Astrocyte (in vitro differentiated cells and primary cell): ENCODE measurements at places on chromosomes 16 and 17.
A peak's percentile ranks its signal among the peaks of the same experiment; 100 is the strongest.

DNA sequence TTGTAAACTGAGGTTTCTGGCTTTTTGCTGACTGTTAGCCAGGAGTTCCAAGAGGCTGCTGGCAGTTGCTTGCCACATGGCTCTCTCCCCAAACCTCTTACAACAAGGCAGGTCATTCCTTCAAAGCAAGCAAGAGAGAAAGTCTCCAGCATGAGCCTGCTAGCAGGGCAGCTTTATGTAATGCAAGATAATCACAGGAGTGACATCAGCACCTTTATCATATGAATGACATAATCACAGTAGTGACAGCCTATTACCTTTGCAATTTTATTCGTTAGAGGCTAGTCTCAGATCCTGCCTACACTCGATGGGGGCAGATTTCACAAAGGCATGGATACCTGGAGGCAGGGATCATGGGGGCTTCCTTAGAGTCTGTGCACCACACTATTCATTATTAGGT is 79.5 kb upstream of the KCNJ16 start:
- no peak for DNase-seq

DNA sequence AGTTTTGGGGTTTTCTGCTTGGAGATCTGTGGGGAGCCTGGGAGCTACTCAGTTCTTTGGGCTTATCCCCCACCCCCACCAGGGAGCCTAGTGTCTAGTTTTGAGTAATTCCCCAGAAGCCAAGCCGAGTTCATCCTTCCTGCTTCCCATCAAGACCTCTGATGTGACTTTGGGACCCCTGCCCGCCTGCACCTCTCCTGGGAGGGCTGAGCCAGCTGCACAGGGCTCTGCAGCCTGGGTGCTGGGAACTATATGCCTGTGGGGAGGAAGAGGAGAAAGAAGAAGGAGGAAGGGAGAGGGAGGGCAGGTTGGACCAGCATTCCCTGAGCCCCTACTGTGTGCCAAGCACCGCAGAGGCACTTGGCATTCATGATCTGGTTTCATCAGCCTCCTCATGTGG is 178.9 kb downstream of the TMEM132E start:
- DNase-seq: no peak

GRCh38 chr17:4607261-4607741 is 23.0 kb downstream of the SMTNL2 start:
- no peak for DNase-seq

DNA sequence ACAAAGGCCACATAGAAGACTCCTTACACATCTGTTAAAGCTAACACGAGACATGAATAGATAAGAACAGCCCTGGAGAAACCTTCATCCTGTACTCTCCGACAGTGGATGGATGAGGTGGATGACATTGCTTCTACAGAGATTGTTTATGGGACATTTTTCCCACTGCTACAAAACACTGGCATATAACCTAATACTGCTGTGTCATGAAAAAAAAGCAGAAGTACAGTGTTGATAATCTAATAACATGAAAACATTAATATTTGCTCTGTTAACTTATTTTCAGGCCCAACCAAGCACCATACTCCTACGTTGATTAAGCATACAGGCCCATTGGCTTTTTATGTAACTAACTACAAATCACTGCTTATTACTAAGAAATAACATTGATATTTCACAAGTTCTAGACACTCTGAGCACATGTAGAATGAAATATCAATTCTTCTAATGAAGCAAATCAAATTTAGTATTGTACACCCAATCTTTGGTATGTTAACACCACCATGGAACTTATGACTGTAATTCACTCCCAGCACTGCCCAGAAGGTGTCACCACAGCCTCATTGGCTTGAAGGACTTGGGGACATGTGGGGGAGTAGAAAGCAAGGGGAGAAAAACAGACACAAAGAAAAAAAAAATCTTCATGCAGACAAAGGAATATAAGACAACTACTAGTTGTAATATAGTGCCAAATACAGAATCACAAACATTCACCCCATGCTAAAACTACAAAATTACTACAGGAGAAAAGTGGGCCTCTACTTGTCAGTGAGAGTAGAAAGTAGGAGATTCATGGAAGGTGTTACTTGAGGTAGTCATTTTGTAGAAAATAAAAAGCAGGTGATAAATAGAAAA is 330.0 kb upstream of the PMFBP1 start:
- peak; percentile 55 for DNase-seq

DNA sequence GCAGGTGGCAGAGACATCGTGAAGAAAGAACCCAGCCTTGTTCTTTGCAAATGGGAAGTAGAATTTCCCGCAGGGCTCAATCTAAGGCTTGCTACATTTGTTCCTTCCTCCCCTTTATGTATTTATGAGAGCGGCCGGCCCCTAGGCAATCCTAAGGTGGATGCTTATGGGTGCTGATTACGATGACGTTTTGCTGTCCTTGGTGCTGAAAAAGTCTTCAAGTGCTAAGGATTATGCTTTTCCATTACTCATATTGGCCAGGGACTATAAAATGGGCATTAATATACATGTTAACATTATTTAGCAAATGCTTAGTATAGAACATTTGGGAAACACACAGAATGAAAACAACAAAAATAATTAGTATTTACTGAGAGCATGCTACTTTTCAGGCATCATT is 313.3 kb upstream of the XYLT1 start:
- DNase-seq: peak; percentile 57

DNA sequence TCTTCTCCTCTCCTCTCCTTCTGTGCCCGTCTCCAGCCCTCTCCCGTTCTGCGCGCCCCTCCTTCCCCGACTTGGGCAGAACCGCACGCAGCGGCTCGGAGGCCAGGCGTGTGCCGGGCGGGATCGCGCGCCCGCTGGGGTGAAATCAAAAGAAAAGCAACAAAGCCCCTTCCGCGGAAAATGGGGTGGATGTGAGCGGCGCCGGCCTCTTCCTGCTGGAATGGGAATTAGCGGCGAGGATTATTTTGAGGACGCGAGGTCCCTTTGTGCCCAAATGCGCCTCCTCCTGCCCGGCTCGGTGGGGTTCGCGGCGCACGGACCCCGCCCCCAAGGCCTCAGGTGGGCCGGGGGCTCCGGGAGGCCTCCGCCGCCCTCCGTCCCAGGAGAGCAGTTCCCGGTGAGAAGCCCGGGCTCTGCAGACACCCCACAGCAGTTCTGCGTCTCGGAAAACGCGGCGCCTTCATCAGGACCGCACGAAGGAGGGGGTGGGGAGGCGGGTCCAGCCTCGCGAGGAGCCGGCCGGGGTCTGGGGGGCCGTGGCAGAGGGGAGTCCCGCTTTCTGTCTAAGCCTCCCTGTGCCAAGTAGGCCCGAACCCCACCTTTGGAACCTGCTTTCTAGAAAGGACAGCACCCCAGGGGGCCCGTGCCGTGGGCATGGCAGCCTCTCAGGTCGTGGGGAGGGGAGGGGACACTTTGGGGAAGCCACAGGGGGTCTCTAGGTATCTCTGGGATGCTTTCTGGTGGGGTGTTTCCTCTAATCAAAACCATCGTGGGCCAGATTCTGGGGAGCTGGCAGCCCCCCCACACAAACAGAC is 91.0 kb upstream of the CBX4 start:
- DNase-seq: no peak

DNA sequence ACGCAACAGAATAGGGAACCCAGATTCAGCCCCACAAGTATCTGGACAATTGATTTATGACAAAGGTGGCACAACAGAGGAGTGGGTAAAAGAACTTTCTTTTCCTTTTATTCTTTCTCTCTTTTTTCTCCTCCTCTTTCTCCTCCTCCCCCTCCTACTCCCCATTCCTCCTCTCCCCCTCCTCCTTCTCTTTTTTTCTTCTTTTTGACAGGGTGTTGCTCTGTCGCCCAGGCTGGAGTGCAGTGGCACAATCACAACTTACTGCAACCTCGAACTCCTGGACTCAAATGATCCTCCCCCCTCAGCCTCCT is 16.1 kb downstream of the GNGT2 start:
- DNase-seq: no peak

DNA sequence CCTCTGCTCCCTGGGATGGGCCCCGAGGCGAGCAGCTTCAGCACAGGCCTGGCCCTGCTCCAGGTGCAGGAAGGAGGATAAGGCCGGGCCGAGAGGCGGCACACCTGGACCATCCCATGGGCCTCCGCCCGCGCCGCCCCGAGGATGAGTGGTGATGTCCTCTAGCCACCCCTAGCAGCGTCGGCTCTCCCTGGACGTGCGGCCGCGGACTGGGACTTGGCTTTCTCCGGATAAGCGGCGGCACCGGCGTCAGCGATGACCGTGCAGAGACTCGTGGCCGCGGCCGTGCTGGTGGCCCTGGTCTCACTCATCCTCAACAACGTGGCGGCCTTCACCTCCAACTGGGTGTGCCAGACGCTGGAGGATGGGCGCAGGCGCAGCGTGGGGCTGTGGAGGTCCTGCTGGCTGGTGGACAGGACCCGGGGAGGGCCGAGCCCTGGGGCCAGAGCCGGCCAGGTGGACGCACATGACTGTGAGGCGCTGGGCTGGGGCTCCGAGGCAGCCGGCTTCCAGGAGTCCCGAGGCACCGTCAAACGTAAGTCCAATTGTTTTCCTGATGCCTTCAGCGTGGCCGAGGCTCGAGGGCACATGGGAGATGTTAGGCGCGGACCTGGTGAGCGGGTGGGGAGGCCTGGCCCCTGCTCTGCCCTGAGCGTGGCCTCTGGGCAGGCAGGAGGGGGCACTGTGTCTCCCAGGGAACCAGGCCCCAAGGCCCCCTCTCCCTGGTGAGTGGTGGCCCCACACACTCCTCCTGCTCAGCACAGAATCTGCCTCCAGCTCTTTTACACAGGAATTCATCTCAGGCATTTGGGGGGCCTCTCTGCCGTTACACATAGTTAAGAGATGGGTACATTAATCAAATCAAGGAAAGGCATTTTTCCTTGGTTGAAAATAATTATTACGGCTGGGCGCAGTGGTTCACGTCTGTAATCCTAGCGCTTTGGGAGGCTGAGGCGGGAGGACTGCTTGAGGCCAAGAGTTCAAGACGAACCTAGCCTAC is 855 bp downstream of the TMEM204 start:
- DNase-seq: no peak

DNA sequence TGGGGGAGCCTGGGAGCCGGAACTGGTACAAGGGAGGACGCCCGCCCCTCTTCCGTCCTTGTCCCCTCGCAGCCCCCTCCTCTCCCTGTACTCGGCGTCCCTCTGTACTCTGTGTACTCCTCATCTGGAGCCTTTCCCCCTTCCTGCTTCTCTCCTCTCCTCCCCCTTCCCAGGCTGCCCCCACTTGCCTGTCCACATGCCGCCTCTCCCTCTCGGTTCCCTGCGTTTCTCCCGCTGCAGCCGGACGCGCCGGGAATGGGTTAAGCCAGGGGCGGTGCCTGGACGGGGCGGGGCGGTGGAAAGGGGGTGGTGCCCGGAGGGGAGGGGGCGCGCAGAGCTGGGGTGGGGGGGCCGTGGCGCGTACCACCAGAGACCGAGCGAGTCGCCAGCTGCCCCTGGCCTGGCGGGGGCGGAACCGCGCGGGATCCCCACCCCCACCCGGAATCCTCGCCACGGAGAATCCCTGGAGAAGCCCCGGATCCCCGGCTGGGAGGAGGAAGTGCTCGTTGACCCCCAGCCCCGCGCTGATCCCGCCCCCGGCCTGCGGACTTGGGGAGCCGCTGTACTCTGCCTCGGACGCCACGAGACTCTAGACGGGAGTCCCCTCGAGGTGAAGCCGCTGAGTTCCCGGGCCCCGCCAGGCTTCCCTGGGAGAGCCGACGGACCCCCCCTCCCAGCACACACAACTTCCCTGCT is 22.6 kb downstream of the GJD3 start:
- peak; percentile 55 for DNase-seq

DNA sequence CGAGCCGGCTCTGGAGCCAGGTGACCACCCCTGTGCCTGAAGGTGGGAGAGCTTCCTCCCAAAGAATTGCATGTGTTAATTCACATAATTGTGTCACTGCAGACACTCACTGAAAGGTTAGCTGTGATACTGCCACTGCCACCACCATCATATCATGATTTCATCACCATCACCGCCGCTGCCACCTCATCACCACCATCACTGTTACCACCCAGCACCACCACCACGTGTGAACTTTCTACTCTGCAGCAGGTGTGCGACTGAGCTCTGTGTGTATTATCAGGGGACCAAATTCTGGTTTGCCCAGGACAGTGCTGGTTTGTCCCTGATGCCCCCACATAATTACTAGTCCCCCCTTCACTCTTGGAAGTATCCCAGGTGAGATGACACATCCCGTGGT is 15.2 kb downstream of the BCAR1 start:
- DNase-seq: no peak

- DNase-seq: no peak
These were observed 641 bp upstream of the NT5C3B start for GRCh38 chr17:41836550-41837196.

GRCh38 chr16:67865318-67865717 is 7.5 kb upstream of the EDC4 start:
- DNase-seq: no peak

- peak; percentile 91 for DNase-seq
These were observed 7.0 kb downstream of the PLXDC1 start for GRCh38 chr17:39144416-39144840.

- no peak for DNase-seq
These were observed 248.9 kb upstream of the TNRC6C start for GRCh38 chr17:77709594-77709993.

DNA sequence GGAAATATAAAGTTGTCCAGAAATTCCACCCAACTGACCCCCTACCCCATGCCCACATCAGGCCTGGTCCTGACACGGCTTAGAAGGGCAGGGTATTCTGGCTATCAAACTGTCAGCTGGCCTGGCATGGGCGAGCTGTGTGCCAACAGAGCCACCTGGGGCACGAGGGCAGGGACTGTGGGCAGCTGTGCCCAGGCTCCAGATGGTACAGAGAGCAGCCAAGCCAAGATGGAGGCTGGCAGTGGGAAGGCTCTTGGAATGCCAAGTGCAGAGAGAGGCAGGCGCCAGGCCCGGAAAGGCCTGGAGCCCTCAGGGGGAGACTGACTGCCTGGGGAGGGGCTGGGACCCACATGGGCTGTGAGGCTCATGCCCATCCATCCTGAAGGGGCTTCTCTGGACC is 24.3 kb upstream of the PHF12 start:
- DNase-seq: no peak

- peak; percentile 26 for DNase-seq
These were observed 85.0 kb downstream of the SNX29 start for GRCh38 chr16:12061336-12062055.

- DNase-seq: no peak
These were observed 2.7 kb downstream of the WDR59 start for GRCh38 chr16:74982256-74982655.

DNA sequence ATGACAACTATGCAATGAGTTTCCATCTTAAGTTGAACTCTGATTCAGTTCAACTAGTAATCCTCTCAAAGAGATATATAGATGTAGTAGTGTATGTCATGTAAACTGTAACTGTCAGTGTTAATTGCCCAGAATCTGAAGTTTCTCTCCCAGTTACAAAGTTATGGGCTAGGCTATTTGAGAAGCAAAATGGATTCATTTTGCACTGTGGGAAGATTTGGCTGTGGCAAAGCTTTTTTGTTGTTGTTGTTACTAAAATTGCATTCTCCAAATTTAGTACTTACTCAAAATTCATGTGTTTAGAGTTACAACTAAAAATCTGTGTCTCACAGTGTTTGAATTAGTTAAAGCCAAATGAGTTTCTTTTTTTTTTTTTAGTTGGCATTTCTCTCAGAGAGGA is 219.0 kb downstream of the KCNJ2 start:
- DNase-seq: no peak

DNA sequence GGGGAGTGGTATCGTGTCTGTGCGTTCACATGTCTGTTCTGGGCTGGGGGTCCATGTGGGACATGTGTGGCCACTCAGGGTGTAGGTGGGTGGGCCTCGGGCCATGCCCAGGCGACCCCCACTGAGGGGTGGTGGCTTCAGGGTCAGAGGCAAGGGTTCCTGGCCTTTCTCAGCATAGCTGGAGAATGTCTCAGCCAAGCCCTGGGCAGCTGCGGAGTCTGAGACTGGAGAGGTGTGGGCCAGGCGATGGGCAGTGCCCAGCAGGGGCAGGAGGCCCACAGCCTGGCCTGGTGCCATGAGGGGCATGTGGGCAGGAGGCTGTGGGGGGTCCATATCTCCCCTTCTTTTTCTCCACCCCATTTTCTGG is 1.2 kb downstream of the FSCN2 start:
- DNase-seq: no peak
